Amniotic epithelial cell (primary cell): ENCODE measurements at places on chromosomes 16 and 17.

DNA sequence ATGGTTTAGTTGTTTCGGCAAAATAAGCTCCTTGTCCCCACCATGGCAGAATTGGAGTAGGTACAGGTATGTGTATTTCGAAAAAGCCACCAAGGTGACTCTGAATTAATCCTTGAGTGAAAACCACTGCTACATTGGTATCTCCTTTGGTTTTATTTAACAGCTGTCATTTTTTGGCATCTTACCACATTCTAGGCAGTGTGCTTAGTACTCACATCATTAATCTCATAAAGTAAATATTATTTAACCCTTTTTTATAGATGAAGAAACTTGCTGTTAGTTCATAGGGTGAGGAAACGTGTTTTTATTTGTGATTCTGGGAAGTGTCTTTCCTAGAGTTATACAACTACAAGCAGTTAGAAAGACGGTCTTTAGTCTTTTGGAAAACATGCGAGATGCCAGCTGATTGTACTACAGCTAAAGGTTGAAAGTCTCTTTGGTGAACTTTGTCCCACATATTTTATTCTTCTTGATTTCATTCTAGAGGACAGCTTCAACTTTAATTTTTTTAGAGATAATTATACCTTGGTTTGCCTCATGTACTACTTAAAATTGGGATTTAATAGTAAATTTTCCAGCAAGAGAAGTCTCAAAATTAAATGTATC lies 6.5 kb downstream of the ATAD5 start:
- no peak for DNase-seq

DNA sequence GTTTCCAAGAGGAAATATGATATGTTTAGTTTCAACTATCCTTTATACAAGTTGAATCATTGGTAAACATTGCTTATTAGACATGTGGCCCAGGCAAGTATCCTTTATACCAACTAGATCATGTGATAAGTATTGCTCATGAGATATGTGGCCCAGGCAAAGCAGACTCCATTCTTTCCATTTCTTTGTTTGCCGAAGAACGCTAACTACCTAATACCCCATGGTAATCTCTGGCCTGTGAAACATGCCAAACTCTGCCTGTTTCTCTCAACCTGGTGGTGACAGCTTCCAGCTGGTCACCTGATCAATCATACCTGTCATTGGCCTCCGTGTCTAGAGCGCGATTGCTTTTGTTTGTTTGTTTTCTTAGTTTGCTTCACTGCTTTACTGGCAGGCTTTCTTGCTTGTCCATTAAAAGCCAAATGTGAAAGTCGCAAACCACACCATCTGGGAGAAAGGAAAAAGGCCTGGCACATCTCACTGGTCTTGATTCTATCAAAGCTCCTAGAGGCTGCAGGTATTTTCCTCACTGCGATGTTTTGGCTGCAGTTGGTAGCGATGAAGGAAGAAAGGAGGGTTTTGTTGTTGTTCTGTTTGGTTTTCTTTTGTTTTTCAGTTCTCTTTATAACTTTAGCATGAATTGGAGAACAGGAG lies 686.2 kb downstream of the KCNJ2 start:
- DNase-seq, result peak; percentile 6

- DNase-seq, result peak; percentile 17
Observed at GRCh38 chr17:27783440-27784350, 16.6 kb downstream of the NOS2 start.

GRCh38 chr16:75109732-75110243 lies 6.8 kb downstream of the LDHD start:
- DNase-seq, result no peak

- DNase-seq, result no peak
Observed at GRCh38 chr17:61517843-61518606, 65.8 kb downstream of the TBX4 start.

GRCh38 chr17:2027528-2028233 lies 2.3 kb upstream of the DPH1 start:
- DNase-seq, result peak; percentile 94

DNA sequence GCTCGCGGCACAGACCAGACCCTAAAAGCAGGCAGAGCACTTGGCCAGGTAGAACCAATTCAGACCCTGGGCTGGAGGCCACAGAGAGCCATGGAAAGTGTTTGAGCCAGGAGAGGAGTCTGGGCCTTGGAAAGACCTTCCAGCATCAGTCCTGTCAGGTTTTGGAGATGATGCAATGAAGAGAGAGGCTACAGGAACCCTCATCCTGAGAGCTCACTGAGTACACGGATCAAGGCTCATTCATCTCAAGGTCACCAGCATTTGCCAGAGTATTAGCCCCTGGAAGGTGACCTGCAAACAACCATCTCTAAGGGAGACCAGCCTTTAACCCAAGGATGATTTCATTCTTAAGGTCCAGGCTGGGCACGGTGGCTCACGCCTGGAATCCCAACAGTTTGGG lies 27.8 kb downstream of the TLE7 start:
- no peak for DNase-seq

- DNase-seq, result no peak
Observed at GRCh38 chr16:70800311-70800710, 647 bp downstream of the VAC14 start.

DNA sequence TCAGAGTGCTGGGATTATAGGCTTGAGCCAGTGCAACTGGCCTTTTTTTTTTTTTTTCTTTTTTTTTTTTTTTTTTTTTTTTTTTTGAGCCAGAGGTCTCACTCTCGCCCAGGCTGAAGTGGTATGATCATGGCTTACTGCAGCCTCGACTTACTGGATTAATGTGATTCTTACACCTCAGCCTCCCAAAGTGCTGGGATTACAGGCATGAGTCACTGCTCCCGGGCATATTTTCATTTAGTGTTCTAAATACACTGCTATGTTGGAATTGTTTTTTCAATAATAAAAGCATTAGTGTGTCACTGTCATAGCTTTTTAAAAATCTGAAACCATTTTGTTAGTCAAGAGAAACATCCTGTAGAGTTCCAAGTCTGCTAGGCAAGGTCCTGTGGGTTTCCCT lies 40.3 kb downstream of the NDE1 start:
- peak; percentile 17 for DNase-seq

GRCh38 chr16:83937267-83937666 lies 15.8 kb upstream of the OSGIN1 start:
- no peak for DNase-seq

GRCh38 chr17:49760296-49760695 lies 3.6 kb downstream of the FAM117A start:
- no peak for DNase-seq

DNA sequence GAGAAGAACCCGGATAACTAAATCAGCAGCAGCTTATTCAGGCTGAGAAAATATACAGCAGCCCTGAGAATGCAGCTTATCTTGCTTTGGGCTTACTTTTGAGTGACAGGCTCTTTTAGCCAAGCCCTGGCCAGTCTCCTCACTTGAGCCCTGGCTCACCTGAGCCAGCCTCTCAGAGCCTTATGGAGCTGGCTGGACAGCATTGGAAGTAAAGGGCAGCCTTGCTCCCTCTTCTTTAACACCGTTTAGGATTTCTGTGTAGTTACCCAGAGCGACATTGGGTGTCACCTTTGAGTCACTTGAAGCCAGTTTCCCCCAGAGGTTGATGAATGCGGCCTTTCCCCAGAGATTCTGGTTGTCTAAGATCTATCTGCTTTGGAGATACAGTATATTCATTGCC lies 7.7 kb upstream of the NPIPB2 start:
- peak; percentile 75 for DNase-seq

- DNase-seq, result peak; percentile 93
Observed at GRCh38 chr17:27559506-27560481, 71.2 kb upstream of the LGALS9 start.

GRCh38 chr16:84559311-84559932 lies 55.0 kb upstream of the MEAK7 start:
- no peak for DNase-seq

- DNase-seq, result no peak
Observed at GRCh38 chr17:67747681-67748235, 30.0 kb downstream of the NOL11 start.
